ENCODE measurements at places on chromosomes 7 and 10.
A peak's percentile ranks its signal among the peaks of the same experiment; 100 is the strongest.

GRCh38 chr10:112721080-112721698 lies 228.9 kb upstream of the TCF7L2 start:
- DNase-seq, result peak; percentile 62

GRCh38 chr7:104240401-104240800 lies 32.6 kb upstream of the ORC5 start:
- DNase-seq, result no peak

- DNase-seq, result no peak
Observed at GRCh38 chr10:96570983-96571964, 15.5 kb downstream of the TM9SF3 start.

DNA sequence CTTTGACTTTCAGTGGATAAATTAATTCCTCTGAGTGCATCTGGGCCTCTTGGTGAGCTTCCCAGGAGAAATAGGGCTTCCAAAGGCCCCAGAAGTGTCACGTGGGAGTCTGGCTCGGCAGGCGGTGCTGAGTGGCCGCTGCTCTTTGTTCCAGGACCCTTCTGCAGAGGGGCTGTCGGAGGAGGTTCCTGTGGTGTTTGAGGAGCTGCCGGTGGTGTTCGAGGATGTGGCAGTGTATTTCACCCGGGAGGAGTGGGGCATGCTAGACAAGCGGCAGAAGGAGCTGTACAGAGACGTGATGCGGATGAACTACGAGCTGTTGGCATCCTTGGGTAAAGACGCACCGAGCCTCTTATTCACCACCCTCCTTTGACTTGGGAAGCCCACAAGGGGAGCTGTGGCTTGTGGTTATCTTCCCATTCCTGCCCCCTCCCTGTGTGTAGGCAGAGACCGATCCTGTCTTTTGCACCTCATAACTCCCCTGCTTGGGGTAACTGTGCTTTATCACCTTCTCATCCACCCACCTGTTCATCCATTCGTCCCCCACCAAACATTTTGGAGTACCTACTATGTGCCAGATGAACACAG lies 11.9 kb downstream of the ZNF862 start:
- DNase-seq, result no peak

GRCh38 chr10:30436191-30436611 lies 2.2 kb downstream of the MAP3K8 start:
- peak; percentile 60 for DNase-seq

- DNase-seq, result no peak
Observed at GRCh38 chr7:149194799-149195179, 557 bp upstream of the ZNF282 start.

- no peak for DNase-seq
Observed at GRCh38 chr10:47353351-47353750, 5.2 kb downstream of the RBP3 start.

GRCh38 chr10:71396711-71397295 lies at the start of gene CDH23:
TSS of gene CDH23 (plus strand) at chr10:71396920. CDS start at chr10:71439832, 42,912 bp downstream.
- DNase-seq, result no peak

DNA sequence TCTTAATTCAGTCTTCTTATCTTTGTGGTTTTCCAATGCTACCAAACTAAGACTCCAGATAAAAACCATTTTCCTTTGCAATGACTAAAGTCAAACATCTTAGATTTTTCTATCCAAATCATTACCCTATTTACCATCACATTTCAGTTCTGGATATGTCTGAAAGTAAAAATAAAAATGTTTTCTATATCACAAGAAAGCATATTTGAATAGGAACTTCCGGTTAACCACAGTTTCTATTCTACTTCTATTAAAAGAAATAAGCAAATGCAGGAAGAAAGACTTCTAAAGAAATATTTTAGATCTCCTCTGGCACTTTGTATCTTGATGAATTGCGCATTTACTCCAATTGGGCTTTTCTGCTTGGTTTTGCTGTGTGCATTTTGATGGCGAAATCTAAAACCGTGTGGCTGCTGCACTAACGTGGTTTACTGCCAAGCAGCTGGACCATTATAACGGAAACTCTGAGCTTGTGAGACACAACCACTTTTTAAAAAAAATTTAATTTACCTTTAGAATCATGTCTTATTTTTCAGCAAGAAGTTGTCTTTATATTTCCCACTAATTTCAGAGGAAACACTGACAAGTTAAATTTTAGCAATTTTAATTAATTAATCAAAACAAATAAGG lies 146.1 kb downstream of the VPS50 start:
- no peak for DNase-seq

GRCh38 chr10:120479506-120479905 lies 22.5 kb downstream of the PLPP4 start:
- no peak for DNase-seq

- DNase-seq, result peak; percentile 68
Observed at GRCh38 chr10:5550621-5551530, 26.1 kb downstream of the CALML3 start.

DNA sequence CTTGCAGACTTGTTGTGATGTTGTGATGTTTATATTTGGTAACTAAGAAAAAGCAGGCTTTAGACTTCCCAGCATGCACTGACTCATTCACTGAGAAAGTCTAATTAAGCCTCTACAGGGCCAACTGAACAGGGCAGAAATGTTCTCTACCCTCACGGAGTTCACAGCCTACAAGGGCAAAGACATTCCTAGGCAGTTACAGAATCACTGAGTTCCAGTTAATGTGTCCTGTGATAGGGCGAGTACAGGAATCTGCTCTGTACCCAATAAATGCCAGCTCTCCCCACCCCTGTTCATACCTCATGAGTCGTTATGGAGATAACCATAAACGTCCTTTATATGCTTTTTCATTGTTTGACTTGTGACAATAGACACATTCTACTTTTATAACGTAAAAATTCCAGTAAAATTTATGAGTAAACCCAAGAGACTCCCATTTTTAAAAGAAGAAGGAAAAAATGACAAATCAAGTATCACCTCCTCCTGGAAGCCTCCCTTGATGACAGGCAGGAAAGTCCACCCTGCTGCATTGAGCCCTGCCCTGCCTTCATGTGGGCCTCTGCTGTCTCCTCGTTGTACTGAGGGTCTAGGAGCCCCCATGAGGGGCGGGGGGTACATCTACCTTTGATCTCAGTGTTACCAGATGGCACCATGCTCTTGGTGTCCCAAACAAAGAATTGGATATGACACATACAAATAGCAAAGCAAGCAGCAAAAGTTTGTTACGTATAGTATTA lies 14.3 kb downstream of the MUC12 start:
- DNase-seq, result peak; percentile 97

GRCh38 chr10:89392974-89393373 lies 551 bp downstream of the IFIT1 start:
- DNase-seq, result peak; percentile 64

GRCh38 chr10:17375936-17376584 lies 78.3 kb downstream of the ST8SIA6 start:
- no peak for DNase-seq

- no peak for DNase-seq
Observed at GRCh38 chr10:67140641-67141040, 214.8 kb downstream of the LRRTM3 start.

DNA sequence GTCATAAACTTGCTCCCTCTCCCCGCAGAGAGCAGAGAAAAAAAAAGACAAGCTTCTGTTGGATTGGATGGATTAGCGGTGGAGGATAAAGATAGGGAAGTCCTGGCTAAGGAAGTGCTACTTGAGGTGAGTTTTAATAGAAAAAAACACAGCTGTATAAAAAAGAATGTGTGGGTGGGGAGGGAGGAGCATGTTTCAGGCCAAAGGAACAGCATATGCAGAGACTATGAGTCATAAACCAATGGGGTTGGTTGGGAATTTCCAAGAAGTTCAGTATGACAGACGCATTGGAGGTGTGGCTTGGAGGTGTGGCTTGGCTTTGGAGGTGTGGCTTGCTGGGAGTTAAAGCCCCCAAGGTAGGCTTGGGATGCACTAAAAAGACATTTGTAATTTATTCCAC lies 103.0 kb upstream of the LSM8 start:
- peak; percentile 94 for DNase-seq

DNA sequence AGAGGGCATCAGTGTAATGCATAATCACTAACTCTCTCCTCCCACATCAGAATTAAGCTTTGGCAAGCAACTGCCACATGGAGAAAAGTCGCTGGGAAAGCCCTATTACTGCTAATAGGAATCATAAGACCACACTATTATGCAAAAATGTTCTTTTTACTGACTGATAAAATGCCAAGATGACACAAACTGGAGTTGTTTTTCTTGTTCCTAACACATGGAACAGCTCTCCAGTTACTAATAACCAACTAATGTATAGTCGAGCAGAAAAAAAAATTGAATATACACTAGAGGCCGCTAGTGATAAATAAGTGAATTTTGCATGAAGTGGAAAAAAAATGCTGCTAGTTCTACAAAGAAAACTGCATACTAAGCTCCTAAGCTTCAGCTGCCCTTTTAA lies 165.6 kb downstream of the TPK1 start:
- peak; percentile 12 for DNase-seq

- no peak for DNase-seq
Observed at GRCh38 chr10:118356628-118357027, 14.5 kb upstream of the FAM204A start.

DNA sequence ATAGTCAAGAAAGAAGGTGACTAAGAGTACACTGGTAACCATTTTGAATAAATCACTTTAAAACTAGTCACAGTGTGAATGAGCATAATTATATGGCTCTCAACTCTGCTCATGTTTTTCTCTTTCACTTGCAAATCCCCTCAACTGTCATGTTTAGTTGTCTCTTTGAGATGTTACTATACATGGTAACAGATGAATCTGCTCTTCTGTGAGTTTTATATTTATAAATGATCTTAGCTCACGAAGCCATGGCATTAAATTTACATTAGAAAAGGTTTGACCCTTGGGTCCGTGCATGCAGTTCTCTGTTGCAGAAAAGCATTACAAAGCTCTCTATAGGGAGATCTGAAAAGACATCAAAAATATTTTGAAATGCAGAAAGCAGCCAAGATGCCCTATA lies 33.0 kb upstream of the LRRTM3 start:
- no peak for DNase-seq

DNA sequence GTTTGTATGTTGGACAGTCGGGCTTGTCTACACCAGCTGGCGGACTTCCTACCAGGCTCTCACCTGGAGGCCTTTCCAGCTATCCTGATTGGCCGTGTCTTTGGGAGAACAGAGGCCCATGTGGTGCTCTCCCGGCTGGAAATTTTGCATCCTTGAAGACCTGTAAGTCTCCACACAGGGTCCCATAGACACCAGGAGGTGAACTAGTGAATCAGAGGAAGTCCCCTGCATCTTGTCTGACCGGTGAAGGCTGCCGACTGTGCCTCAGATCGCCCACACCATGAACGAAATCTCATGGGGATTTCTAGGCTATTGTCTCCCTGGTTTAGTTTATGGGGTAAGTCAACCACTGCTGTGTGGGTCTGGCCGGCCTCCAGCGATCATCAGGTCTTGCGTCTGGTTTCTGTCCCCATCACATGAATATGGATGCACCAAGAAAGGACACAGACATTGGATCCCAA lies 108.4 kb upstream of the LYZL2 start:
- DNase-seq, result no peak

DNA sequence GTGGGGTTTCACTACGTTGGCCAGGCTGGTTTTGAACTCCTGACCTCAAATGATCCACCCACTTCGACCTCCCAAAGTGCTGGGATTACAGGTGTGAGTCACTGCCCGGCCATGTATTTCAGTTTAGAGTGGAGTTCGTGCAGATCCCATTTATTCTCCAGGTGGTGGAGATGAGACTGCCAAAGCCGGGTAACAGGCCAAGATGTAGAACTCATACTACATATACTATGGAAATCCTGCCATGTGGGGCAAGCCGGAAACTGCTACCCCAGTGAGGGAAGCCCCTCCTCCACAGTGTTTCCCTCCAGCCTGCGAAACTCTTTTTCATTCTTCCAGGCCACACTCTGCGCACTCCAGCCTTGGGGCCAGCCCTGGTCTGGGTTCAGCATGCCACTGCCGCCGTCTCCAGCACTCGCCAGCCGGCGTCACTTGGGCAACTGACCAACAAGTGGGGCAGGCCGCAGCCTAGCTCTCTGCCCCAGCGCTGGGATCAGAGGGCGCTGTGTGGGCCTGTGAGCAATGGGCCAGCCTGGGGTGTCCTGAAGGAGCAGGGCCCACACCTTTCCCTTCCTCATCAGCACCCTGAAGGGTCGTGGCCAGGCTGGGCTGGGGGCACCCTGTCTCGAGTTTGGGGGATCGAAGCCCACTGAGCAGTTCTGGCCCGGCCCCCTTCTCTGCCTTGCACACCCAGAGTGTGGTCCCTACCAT lies 122.0 kb downstream of the TRRAP start:
- DNase-seq, result peak; percentile 54
